ENCODE measurements at places on chromosomes 13 and 19. TPM values are rescaled to one million over a fixed set of nuclear protein-coding genes. Genes with fewer than 3 reads are reported as not detected.

DNA sequence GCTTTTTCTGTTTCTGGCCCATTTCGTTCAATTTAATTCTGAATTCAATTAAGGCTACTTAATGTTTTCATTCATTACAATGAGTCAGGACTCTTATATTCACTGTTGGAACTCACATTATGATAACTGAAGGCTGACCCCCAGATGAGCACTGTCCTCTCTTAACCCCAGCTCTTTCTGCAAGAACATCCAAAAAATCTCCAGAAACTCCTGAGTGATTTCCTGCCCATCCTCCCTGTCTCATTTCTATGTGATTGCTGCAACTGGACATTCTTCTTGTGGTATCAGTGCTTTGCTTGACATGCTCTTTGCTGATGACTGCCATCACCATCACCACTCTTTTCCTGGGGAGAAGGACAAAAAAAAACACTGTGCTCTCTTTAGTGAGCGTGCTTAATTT lies 240.3 kb downstream of the SPRY2 start:
- no peak for ATAC-seq

DNA sequence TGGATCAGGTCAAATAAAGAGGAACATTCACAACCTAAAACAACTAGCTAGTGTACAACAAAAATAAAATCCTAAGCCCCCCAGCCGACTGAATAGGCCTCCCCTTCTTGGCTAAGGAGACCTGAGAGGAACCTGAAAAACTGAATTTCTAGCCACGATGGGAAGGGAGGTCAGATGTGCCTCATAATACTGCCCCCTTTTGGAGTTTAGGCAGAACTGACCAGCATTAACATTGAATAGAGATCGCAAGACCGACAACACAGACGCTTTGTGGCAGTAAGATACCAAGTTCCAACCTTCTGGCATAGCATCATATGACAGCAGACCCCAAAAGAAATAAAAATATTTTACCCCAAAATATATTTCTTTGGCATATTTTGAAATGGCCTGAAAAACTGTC lies 15.9 kb downstream of the CBY2 start:
- no peak for ATAC-seq

GAPDHS gene
- total RNA-seq, result not detected

DHRS12 gene
- 4.3 TPM for total RNA-seq

Data from motor neuron (in vitro differentiated cells).